Stimulated activated naive CD4-positive, alpha-beta T cell (primary cell): ENCODE measurements at places on chromosomes 3 and 15.

DNA sequence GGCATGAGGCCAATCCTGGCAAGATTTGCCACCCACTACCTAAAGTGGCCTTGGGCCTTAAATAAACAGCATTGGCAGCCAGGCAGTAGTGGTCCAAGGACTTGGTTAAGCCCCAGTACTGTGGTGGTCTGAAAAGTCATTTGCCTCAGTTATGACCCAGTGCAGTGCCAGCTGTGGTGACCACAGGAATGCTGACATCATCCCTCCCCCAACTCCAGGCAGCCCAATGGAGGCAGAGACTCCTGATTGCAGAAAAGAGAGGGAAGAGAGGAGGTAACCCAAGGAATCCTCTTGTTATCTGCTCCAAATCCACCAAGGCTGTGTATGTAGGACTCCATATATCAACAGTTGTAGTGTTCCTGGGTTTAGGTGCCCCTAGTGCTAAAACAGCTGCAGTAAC lies 883.6 kb downstream of the SQOR start:
- DNase-seq, result no peak

DNA sequence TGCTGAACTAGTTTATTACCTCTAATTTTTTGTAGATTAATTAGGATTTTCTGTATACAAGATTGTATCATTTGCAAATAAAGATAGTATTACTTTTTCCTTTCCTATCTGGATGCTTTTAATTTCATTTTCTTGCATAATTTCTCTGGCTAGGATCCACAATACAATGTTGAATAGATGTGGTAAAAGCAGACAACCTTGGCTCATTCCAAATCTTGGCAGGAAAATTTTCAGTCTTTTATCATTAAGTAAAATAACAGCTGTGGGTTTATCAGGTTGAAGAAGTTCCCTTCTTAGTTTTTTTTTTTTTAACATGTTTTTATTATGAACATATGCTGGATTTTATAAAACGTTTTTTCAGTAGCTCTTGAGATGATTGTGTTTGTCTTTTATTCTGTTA lies 422.6 kb downstream of the AGBL1 start:
- DNase-seq, result no peak

- DNase-seq, result no peak
These were observed 190.8 kb upstream of the LPP start for GRCh38 chr3:187963003-187963676.

GRCh38 chr3:57910990-57911389 lies 97.2 kb upstream of the FLNB start:
- DNase-seq, result peak; percentile 13

DNA sequence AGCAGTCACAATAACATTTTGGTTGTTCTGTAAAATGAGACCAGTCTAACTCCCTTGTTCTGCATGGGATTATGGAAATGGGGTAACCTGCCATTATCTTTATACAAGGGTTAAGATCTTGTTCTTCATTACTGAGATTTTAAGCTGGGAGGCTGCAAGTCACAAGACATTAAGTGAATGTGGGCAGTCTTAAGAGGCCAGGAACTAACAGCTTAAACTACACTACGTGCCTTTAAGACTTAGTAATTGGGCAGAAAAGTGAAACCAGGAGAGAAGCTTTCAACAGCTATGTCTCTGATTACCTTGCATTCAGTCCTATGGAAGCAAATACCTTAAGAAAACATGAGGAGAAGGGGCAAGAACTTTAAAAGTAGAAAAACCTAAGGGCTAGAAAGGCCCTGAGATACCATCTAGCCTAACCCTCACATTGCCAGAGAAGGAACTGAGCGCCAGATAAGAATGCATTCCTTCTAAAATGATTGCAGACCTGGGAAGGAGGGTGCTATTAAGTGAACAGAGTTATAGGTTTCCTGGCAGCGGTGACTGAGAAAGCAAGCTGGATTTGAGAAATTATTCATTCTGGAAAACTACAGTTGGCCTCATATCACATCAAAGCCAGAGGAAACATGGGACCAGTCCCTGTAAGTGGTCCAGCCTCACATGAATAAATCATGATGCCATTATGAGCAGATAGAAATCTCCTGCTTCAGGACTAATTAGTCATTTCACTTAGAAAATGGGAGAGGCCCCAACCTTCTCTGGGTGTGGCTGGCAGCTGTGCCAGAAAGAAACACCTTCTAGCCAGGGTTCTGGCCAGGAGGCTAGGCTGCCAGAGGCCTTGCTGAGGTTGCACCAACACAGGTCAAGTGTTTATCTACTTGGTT lies 32.9 kb downstream of the DAPK2 start:
- no peak for DNase-seq

DNA sequence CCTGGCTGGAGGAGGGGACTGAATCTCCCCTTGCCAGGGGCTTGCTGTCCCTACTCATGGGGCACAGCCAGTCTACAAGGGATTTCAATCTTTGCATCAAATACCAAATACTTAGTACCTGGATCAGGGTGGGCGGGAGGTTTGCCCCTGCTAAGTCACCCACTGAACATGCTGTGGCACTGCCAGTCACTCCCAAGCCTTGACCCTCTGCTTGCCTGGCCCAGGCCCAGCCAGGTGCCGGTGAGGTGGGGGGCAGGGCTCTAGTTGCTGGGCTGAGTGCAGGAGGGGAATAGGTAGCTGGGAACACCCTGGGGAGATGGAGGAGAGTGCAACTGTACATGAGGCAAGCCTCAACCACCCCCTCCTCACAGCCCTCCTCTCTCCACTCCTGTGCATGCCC lies 136.3 kb upstream of the LRTM1 start:
- no peak for DNase-seq

DNA sequence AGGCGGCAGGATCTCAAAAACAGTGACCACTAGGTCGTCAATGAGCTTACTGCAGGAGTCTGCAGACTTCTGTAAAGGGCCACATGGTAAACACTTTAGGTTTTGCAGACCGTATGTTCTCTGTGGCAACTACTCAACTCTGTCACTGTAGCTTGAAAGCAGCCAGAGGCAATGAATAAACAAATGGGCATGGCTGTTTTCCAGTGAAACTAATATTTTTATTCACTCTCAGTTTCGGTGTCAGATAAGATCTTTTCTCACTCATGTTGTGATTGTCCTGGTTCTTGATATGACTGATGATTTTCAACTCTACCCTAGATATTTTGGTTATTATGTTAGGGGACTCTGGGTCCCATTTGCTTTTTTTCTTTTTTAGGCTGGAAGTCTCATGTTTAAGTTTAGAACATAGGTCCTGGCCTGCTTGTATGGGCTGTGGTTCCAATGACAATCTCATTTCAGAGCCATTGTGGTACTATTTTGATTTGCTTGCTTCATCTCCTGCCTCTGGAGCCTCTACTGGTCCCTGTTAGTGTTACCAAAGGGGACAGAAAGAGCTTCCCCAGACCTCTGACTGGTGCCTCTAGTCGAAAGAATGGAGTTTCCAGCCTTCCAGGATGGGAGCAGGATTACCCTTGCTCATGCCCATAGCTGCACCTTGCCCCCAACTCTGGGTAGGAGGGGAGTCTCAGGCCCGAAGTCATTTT lies 222.0 kb downstream of the STT3B start:
- DNase-seq, result no peak

DNA sequence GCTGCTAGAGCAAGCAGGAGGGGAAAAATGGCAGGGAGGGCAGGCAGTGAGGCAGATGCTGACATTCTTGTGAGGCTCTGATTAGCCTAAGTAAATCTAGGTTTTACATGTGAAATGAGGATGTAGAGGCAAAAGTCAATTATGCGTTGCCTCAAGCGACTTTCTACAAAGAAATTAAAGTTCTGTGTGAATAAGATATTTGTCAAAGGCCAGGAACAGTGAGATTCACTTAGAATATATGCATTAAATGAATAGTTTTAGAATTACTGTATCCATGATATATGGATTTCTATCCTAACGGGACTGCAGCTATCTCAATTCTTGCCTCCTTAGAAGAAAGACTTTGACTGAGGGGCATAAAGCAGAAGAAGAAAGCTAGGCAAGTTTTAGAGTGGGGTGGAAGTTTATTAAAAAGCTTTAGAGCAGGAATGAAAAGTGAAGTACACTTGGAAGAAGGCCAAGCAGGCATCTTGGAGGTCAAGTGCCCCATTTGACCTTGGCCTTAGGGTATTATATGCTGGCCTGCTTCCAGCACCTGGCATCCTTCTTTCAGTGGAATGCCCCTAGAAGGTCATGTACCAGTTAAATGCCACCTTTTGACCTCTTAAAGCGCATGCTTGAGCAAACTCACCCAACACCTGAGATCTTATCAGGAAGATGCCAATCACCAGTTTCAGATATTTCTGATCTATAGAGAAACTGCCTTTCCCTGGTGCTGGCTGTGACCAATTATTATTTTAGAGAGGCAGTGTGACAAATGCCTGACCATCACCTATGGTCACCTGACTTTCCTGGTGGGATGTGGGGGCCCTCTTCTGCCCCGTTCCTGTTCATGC lies 38.2 kb downstream of the OSTN start:
- DNase-seq, result no peak

GRCh38 chr3:126274735-126275619 lies 82.2 kb downstream of the KLF15 start:
- DNase-seq, result no peak

DNA sequence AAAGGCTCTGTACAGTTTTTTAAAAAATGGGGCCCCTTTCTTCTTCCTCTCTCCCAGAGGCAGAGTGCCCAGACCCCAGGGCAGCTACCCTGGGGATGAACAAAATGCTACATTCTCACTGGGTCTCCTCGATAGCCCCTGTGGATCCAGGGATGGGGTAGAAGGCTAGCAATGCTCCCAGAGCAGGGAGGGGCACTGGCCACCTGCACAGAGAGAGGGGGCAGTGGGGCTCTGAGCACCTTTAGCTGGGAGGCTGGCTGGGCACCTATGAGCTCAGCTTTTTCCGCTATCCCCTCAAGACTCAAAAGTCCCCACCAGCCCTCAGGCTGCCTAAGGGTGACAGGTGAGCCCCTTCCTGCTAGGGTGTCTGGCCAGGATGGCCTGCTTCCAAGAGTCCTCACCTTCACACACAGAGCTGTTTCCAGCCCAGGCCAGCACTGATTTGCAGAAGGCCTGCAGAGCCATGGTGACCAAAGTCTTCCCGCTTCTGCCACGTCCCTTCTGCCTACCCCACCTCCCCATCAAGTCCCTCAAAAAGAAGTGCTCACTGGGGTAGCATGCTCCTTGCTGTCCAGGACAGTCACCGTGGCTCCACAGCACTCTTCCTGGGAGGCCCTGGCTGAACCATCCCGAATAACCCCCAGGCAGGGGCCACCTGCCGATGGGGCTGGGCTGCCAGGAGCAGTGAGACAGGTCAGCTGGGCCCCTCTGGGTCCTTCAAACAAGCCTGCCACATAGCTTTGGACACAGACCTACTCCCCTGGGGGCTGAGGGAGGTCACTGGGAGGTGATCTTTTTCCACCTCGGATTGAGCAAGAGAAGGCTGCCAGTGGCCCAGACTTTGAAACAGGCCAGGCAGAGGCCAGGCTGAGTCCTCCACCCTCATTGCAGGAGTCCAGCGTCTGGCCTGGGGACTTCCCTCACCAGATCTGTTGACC lies 20.4 kb downstream of the BMF start:
- no peak for DNase-seq

- DNase-seq, result no peak
These were observed 478.7 kb upstream of the WNT5A start for GRCh38 chr3:55965776-55966175.

DNA sequence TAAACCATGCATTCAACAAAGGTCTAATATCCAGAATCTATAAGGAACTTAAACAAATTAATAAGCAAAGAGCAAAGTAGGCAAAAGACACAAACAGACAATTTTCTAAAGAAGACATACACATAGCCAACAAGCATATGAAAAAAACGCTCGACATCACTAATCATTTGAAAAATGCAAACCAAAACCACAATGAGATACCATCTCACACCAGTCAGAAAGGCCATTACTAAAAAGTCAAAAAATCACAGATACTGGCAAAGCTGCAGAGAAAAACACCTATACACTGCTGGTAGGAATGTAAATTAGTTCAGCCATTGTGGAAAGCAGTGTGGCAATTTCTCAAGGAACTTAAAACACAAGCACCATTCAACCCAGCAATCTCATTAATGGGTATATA lies 53.8 kb downstream of the FSIP1 start:
- DNase-seq, result no peak

- no peak for DNase-seq
These were observed 89.1 kb downstream of the TPRG1 start for GRCh38 chr3:189260556-189261493.

GRCh38 chr3:113252553-113252952 lies 41.2 kb downstream of the BOC start:
- no peak for DNase-seq
